ENCODE measurements at places on chromosomes 1 and 21.

- no peak for DNase-seq
Observed at GRCh38 chr1:48790397-48790796, 13.7 kb upstream of the BEND5 start.

GRCh38 chr1:8382051-8382505 lies 64.2 kb downstream of the SLC45A1 start:
- DNase-seq, result no peak

DNA sequence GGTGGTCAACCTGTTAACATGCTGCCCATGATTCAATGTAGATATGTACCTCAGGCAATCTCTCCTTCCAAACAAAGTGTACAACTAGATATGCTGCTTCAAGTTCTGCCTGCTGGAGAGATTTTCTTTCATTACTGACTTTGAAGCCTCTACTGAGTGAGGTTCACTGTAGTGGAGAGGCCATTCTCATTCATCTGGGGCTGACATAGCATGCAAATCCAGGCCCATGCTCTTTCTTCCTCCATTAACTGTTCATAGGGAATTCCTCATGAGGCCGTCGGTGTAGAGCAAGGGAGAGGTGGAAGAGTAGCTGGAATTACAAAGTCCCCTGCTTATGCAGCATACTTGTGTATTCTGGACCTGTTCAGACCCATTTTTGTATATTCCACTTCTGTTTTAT lies 38.6 kb downstream of the VANGL2 start:
- no peak for DNase-seq

- DNase-seq, result no peak
Observed at GRCh38 chr1:147177611-147178380, 5.5 kb upstream of the PRKAB2 start.

- DNase-seq, result no peak
Observed at GRCh38 chr21:30117631-30118030, 49.0 kb downstream of the CLDN17 start.

Data from Karpas-422 (cell line).